ENCODE measurements at places on chromosomes 1 and 21.
A peak's percentile ranks its signal among the peaks of the same experiment; 100 is the strongest.

DNA sequence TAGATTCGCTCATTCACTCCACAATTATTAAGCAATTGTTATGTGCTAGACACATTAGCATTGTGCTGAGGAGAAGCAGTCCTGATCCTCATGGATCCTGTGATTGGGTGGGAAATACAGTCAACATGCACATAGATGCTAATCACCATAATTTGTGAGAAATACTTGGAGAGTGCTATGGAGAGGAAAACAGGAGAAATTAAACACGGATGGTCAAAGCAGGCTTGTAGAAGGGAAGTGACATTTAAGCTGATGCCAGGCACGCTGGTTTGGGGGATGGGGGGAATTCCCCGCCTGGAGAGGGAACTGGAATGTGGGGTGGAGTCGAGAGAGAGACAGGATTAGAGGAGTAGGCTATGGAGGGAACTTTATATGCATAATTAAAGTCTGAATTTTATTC is 52.2 kb upstream of the L1TD1 start:
- no peak for DNase-seq

- DNase-seq: no peak
Measured at GRCh38 chr21:38806153-38806941, 618 bp downstream of the ETS2 start.

DNA sequence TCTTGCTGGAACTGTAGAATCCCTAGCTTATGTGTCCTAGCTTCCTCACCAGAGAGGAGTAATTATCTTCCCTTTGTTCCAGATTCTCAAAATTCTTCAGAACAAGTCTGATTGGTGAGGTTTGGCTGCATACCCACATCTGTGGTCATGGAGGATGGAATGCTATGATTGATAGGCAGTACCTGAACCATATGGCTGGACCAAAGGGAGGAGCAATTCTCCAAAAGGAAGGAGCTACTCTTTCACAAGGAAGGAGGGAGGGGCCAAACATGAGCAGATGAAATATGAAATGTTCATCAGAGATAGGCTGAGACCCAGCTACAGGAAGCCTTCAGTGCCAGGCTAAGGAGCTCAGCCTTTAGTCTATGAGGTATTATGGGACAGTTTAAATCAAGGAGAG is 5.0 kb upstream of the RNF19B start:
- DNase-seq: no peak

DNA sequence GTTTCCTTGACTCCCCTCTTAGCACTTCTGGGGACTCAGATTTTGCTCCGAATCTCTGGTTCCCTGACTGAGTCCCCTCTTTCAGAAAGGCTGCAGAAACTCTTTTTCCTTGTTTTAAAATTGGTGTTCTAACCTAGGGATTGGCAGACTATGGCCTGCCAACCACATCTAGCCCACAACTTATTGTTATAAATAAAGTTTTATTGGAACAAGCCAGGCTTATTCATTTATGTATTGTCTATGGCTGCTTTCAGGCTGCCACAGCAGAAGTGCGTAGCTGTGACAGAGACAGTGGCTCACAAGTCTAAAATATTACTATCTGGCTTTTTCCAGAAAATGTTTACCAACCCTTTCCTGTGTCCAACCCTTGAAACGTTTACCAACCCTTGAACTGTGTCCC is 81.7 kb downstream of the IER5 start:
- no peak for DNase-seq

DNA sequence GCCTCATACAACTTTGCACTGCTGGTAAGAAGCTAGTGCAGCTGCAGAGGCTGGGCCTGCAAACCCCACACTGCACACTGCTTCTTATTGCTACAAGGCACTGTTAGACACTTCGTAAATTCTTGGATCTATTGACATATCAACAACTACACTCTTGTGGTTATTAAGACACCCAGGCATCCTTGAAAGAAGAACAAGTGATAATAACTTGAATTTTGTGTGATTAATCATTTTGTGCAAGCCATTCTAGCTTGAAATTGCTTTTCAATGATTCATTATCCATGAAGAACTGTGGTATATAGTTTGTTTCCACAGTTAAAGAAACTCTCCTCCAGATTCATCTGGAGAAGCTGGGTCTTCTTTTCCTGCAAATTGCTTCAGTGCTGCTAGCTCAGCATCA is 33.7 kb upstream of the IFI44L start:
- DNase-seq: no peak

DNA sequence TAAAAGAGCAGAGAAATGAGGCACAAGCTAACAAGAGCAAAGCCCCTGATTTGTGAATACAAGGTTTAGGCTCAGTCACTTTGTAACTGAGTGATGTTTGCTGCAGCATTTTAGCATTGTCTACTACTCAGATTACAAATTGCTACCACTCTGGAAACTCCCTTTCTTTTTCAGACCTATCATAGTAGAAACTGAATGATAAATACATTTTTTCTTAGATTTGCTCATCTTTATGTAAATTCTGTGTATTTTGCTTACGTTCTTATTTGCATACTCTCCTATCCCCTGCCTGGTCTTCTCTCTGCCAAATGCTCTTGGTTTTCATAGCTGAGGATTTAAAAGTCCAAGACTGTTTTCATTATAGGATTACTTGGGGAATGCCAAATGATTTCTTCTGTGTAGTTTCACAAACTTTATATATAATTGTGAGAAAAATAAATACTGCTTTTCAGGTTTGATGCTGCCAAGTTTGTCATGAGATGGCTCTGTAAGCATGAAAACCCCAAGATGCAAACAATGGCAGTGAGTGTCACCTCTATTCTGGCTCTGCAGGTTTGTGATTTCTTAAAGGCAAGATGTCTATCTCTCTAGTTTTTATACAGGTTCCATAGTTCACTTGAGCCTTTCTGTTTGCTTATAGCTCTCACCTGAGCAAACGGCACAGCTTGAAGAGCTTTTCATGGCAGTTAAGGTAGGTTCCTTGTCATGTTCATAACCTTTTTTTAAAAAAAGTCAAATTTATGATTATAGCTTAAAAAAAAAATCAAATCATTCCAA is 24.7 kb downstream of the ZYG11A start:
- DNase-seq: no peak

GRCh38 chr1:91804546-91805023 is 81.4 kb downstream of the TGFBR3 start:
- no peak for DNase-seq

- peak; percentile 97 for DNase-seq
Measured at GRCh38 chr21:33025489-33026442, at the start of gene OLIG2. Gene OLIG2 (plus strand): TSS chr21:33025935. CDS start chr21:33026863, 928 bp downstream.

- no peak for DNase-seq
Measured at GRCh38 chr1:11158720-11159321, 30.3 kb upstream of the ANGPTL7 start.

GRCh38 chr21:28811860-28812259 is 180.8 kb downstream of the LTN1 start:
- no peak for DNase-seq

- DNase-seq: no peak
Measured at GRCh38 chr1:234475167-234475793, 3.7 kb downstream of the TARBP1 start.

DNA sequence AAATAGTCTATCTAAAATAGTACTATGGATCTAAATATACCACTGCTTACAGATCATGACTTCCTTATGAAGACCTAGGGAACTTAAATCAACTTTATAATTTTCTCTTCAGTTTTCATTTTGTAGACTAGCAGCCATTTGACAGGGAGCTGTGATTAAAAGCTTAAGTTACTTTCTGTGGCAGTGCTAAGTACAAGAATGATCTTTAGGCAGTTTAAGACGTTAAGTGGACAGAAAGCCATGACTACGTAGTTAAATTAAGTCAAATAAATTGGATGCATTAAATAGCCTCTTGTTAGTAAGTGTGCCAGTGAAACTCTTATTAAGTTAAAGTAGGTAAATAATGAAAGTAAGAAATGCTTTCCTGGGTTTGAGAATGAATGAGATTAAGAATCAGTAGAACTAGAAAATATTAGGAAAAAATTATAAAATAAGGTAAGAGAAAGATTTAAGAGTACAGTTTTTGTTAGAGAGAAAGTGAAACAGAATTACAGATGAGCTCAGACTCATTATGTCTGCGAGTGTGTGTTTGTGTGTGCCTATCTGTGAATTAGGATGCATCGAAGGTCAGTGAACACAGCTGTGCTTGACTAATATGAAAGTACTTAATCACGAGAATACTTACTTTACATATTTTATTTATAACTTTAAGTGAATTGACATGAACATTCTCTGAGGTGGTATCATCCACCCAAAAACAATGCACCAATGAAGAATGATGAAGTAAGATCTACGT is 336.9 kb downstream of the KCNT2 start:
- DNase-seq: no peak

DNA sequence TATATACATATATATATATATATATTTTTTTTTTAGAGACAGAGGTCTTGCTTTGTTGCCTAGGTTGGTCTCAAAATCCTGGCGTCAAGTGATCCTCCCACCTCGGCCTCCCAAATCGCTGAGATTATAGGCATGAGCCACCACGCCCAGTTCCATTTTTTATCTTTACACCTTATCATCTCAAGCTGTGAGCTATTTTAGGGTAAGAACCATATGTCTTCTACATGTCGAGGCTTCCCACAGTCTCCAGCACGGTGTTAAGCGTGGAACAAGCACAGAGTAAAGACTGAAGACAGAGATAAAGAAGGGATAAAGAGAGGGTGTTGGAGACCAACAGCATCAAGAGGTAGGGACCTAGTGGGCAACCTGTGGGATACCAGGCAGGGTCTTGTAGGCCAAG is 14.2 kb downstream of the ARHGEF2 start:
- no peak for DNase-seq

- DNase-seq: no peak
Measured at GRCh38 chr21:32352526-32352925, 40.3 kb downstream of the URB1 start.

- no peak for DNase-seq
Measured at GRCh38 chr21:43676391-43676790, 17.0 kb downstream of the RRP1B start.

GRCh38 chr1:33111965-33112364 is 31.0 kb downstream of the AZIN2 start:
- DNase-seq: no peak

- no peak for DNase-seq
Measured at GRCh38 chr1:26730695-26731094, 34.9 kb downstream of the ARID1A start.

GRCh38 chr1:50853325-50853724 is 106.7 kb downstream of the FAF1 start:
- no peak for DNase-seq

GRCh38 chr1:17545356-17545755 is 5.9 kb downstream of the ARHGEF10L start:
- DNase-seq: no peak

GRCh38 chr1:66916320-66916719 is 8.3 kb downstream of the DNAI4 start:
- DNase-seq: no peak

DNA sequence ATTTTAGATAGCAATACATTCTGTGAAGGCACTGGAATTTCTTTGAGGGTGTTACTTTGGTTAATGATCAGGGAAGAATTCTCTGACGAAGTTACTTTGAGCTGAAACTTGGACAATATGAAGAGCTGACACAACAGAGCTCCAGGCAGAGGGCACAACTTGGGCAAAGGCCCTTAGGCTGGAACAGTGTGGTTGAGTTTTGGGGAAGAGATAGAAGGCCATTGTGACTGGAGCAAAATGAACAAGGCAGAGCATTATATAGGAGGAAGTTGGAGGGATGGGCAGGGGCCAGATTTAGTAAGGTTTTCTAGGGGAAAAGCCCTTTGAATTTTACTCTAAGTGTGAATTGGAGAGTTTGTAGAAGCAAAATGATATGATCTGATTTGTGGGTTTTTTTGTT is 30.9 kb downstream of the LMO4 start:
- no peak for DNase-seq

Measured in nucleus accumbens (tissue), 56 donors.